ENCODE measurements at places on chromosomes 7 and 10.

DNA sequence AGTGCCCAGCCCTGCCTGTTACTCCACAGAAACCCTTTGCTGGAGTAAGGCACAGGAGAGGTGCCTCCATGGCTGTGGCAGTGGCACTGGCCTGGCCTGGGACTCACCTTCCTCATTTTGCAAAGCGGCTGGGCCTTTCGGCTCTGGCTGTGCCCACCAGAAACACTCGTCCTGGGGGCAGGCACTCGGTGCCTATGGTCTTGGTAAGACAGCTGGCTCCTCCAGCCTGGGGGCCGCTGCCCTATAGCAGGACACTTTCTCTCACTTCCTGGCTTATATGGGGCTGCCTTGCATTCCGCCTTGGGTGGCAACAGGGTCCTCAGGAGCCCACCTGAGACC lies 13.2 kb downstream of the ZMIZ1 start:
- DNase-seq: no peak

DNA sequence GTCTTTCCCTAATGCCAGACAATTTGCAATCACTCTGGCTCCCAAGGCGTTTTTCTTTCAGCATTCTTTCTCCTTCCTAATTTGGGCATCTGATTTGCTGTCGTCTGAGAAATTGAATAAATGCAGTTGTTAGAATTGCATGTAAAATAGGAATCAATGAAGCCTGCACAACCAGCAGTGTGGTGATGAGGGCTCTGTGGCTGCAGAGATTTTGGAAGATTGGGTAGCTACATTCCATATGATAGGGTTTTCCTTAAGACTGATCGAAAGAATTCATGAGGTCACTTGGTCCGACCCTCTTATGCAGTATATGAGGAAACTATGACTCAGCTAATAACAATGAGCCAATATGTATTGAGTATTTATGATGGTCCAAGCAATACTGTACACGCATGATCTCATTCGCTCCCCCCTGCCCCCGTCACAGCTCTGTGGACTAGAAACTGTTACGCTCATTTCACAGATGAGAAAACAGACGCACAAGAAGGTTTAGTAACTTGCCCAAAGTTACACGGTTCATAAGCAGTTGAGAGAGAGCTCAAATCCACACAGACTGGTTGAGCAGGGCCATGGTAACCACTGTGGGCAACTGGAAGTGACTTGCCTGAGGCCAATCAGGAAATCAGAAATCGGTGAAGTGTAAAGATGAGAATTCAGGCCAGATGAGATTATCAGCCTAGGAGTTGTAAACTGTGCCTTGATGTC lies 527.2 kb downstream of the GATA3 start:
- no peak for DNase-seq

- DNase-seq: no peak
These were observed 12.9 kb upstream of the DENND2A start for GRCh38 chr7:140653319-140654108.

DNA sequence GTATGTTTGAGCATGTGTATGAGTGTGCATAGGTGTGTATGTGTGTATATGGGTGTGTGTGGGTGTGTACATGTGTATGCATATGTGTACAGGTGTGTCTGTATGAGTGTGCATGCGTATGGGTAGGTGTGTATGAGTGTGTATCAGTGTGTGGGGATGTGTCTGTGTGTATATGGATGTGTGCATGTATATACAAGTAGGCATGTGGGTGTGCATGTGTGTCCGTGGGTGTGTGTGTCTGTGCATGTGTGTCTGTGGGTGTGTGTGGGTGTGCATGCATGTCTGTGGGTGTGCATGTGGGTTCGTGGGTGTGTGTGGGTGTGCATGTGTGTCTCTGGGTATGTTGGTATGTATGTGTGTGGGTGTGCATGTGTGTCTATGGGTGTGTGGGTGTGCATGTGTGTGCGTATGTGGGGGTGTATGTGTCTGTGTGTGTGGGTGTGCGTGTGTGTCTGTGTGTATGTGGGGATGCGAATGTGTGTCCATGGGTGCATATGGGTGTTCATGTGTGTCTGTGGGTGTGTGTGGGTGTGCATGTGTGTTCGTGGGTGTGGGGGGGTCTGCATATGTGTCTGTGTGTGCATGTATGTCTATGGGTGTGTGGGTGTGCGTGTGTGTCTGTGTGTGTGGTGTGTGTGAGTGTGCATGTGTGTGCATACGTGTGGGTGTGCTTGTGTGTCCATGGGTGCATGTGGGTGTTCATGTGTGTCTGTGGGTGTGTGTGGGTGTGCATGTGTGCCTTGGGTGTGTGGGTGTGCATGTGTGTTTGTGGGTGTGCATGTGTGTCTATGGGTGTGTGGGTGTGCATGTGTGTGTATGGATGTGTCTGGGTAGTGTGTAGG lies 20.6 kb downstream of the EMX2 start:
- no peak for DNase-seq

DNA sequence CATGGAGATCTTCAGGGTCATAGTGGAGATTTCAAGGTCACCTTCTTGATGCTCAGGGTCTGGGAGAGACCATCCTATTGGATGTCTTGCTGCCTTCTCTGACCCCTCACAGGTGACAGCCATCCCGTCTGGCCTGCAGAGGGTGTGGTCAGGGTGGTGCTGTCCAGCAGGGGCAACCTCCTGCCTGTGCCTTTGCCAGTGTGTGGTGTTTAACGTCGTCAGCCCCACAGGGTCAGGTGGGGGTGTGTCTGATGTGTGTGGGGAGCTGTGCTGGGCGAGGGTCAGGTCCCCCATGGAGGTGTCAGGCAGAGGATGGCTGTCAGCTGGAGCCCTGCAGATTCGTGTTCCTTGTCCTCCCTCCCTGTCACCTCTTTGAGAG lies 16.5 kb downstream of the ADCY1 start:
- DNase-seq: no peak

DNA sequence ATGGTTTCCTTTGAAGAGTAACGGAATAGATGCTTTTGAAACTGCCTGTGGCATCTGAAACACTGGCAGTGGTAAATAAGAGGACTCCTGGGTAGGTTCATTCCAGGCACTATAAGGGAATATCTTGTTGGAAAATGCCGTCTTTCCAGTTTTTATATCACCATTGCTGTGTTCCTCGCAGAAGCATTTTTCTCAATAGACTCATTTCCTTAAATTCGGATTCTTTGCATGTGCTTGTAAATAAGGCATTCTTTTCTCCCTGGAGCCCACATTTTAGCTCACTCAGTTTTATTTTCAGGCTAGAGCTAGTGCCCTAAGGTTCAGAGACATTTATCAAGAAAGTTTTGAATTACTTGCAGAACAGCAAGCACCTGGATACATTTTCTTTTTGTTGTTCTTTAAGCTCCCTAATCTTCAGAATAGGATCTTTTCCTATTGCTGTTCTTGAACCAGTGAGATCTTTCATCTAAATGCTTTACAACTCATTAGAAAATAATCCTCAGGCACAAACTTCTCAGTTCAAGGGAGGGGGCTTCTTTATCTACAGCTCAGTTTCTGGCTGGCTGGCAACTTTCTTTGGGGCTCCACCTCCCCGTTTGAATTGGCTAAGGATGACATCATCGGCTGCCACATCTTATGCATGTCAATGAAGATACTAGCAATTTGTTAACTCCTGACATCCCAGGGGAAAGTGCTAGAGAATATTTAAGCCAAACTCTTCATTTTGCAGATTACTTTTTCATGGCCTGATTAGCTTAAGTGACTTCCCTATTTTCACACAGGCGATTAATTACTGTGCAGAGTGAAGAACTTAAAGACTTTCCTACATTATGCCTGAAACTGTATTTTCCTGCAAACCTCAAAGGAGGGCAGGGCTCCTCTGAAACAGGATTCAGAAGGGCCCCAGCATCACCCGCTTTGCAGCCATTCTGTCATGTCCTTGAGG lies 133.7 kb upstream of the RSU1 start:
- DNase-seq: no peak

- DNase-seq: no peak
These were observed 29.5 kb downstream of the FAM171A1 start for GRCh38 chr10:15341502-15342128.
